ENCODE measurements at places on chromosomes 1 and 21. TPM values are rescaled to one million over a fixed set of nuclear protein-coding genes. Genes with fewer than 3 reads are reported as not detected.

- DNase-seq = peak; percentile 20
These were observed at the start of gene MEGF6 for GRCh38 chr1:3611170-3612019. Gene MEGF6, minus strand, starts transcription at chr1:3611508. Its CDS starts 240 bp downstream, at chr1:3611268.

- no peak for DNase-seq
These were observed 177.3 kb upstream of the LYPLAL1 start for GRCh38 chr1:218996362-218996761.

Gene INSRR
- not detected for polyA plus RNA-seq

Gene FCGR2B
- 2.1 TPM for polyA plus RNA-seq

Gene TEDDM1
- polyA plus RNA-seq = not detected

- no peak for DNase-seq
These were observed 83.1 kb upstream of the HAO2 start for GRCh38 chr1:119285482-119285881.

DNA sequence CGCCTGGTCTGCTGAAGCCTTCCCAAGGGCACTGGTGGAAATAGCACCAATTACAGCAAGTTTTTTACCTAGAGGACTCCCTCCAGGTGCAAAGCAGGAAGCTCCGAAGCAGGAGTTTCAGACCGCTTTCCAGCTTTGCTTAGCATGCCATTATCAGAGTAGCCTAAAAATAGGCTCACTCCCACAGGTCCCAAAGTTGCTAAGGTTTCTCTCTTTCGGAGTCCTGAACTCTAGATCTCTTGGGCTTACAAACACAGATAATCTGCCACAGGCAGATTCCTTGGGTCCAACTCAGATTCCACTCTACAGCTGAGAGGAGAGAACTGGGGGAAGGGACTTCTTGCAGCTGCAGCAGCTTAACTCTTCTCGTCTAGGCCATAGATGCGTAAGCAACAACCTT is 22.5 kb downstream of the ZMYND12 start:
- DNase-seq = no peak

- DNase-seq = no peak
These were observed 11.5 kb upstream of the EIF4G3 start for GRCh38 chr1:21188235-21188634.

DNA sequence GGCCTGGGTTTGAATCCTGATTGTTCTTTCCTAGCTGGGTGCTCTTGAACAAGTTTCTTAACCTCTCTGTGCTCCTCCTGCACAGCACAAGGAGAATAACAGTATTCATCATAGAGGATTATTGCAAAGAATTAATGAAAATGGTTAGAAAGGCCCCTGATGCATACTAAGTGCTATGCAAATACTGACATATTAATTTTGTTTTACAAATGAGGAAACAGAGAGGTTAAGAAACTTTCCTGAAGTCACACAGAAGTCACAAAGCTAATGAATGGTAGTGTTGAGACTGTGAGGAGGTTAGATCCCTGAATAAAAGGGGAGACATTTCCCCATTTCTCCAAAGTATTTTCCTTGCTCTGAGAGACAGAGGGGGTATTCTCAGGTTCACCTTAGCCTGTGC is 99.0 kb downstream of the KCNJ6 start:
- DNase-seq = no peak

DNA sequence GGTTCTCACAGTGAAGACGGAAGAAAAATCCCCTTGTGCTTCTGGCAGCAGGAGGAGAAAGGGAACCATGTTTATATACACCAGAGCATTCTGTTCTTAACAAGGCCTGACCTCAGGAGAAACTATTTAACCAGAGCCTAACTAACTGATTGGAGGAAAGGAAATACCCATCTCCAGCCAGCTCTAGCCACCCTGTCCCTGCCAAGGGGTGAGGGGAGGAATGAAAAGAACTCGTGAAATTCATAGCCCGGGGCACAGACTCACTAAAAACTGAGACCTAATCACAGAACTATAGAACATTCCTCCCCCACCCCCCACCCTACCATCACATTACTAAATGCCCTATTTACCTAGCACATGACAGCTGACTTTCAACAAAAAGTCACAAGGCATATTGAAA is 65.0 kb downstream of the KCNH1 start:
- DNase-seq = no peak

Gene TINAGL1
- polyA plus RNA-seq = not detected

Gene ROR1
- polyA plus RNA-seq = not detected

Gene SLC37A1
- 7.0 TPM for polyA plus RNA-seq

DNA sequence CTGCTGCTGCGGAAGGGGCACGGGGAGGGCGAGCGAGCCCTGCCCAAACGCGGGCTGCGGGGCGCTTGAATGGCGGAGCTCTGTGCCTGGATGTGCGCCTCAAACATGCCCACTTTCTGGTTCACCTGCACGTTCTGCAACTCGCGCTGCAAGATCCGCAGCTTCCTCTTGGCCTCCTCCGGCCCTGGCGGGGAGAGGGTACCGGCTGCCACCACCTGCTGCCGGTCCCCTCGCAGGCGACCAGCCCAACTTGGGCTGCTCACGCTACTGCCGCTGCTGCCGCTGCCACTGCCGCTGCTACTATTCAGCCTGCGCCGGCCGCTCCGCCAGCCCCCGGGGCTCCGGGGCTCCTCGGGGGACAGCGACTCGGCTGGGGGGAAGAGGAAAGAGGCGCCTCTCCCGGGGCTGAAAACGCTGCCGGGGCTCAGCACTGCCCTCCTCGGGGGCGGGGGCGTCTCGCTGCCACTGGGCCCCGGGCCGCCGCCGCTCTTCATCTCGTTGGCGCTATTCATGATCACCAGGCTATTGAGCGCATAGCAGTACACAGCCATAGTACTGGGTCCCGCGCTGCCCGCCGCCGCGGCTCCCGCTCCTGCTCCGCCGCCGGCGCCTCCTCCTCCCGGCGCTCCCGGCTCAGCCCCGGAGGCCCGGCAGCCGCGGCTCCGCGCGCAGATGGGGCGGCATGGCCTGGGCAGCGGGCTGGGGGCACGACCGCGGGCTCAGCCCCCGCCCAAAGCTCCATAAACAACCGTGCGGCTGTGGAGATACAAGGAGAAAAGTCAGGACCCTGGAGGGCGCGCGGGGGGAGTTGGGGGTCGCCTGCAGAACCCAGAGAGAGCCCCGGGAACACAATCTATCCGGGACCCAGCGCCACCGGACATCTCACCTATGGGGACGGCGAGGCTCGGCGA is 1.9 kb downstream of the ITPKB start:
- peak; percentile 66 for DNase-seq

DNA sequence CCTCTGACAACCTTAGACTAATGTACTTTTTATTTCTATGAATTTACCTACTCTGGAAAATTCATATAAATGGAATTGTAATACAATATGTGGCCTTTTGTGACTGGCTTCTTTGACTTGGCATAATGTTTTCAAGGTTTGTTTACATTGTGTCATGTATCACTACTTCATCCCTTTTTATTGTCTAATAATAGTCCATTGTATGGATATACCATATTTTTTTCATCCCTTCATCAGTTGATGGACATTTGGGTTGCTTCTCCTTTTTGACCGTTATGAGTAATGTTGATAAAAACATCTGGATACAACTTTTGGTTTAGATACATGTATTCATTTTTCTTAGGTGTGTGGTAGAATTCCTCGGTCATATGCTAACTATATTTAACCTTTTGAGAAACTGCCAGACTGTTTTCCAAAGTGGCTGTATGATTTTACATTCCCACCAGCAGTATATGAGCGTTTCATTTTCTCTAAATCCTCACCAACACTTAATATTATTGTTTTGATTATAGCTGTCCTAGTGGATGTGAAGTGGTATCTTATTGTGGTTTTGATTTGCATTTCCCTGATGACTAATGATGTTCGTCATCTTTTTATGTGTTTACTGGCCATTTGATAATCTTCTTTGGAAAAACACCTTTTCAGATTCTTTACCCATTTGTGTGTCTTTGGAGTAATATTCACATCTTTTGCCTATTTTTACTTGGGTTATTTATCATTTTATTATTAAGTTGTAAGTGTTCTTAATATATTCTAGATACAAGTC is 3.5 kb downstream of the RO60 start:
- DNase-seq = no peak

- DNase-seq = no peak
These were observed 303.6 kb downstream of the MATN1 start for GRCh38 chr1:30419831-30420230.

- DNase-seq = no peak
These were observed 67.6 kb upstream of the PPP2R5A start for GRCh38 chr1:212217633-212218032.

- peak; percentile 42 for DNase-seq
These were observed 20.4 kb downstream of the LURAP1 start for GRCh38 chr1:46223472-46223943.

Gene SETSIP
- not detected for polyA plus RNA-seq

DNA sequence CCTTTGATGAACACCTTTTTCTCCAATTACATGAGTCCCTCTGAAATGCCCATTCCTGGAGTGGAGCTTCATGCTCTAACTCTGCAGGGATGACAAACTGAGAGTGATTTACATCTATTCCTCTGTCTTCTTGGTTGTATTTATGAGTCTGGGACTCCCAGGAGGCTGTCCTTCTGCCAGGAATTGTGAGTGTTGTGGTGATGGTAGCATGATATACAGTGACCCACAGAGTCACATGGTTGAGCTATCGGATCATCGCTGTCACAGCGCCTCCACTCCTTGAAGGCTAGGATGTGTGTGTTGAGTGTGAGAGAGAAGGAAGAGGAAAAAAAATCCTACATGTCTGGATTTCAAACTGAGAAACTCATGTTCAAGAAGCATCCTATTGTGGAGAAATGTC is 163.4 kb upstream of the CACNA1E start:
- no peak for DNase-seq

DNA sequence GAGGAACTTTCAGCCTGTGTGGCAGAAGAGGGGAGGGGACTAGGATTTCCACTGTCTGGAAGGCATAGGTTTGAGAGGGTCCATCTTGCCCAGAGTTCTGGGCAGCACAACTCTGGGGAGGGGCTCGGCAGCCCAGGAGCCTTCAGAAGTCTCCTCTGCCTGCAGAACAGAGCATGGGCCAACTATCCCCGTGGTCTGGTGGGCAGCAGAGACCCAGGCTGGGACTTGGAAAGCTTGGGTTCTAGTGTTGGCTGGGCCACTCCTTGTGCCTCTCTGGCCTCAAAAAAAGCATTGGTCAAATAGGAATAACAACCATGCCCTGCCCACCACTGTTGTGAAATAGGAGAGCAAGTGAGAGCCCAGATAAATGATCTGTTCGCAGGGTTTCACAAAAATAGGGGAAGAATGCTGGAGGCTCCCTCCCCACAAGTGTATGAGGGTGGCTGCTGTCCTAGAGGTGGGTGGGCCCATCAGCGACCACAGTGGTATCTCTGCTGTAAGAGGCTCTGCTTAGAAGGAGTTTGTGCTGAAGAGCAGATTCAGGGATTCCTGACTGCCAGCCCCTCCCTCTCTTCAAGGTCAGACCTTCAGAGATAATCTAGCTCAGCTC is 8.9 kb downstream of the EPHA10 start:
- no peak for DNase-seq

GRCh38 chr1:57470036-57470435 is 46.2 kb upstream of the DAB1 start:
- no peak for DNase-seq

- DNase-seq = peak; percentile 65
These were observed 3.0 kb downstream of the ITLN2 start for GRCh38 chr1:160951443-160952128.

DNA sequence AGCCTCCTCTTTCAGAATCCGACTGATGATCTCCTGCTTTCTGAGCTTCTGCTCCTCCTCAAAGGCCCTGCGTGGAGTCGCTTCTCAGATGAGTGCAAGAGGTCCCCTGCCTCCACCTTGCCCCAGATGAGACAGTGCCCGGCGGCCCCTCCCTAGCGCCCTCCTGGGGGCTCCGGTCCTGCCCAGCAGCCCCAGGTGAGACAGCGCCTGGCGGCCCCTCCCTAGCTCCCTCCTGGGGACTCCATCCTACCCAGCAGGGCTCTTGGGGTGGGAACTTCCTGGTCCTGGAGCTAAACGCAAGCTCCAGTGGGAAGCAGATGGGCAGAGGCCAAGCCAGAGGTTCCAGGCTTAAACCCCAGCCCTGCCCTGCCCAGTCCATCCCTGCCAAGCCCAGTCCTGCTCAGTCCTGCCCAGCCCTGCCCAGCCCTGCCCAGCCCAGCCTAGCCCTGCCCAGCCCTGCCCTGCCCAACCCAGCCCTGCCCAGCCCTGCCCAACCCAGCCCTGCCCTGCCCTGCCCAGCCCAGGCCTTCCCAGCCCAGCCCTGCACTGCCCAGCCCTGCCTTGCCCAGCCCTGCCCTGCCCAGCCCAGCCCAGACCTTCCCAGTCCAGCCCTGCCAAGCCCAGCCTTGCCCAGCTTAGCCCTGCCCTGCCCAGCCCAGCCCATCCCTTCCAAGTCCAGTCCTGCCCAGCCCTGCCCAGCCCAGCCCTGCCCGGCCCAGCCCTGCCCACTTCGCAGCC is 34.6 kb downstream of the CFAP74 start:
- DNase-seq = no peak

DNA sequence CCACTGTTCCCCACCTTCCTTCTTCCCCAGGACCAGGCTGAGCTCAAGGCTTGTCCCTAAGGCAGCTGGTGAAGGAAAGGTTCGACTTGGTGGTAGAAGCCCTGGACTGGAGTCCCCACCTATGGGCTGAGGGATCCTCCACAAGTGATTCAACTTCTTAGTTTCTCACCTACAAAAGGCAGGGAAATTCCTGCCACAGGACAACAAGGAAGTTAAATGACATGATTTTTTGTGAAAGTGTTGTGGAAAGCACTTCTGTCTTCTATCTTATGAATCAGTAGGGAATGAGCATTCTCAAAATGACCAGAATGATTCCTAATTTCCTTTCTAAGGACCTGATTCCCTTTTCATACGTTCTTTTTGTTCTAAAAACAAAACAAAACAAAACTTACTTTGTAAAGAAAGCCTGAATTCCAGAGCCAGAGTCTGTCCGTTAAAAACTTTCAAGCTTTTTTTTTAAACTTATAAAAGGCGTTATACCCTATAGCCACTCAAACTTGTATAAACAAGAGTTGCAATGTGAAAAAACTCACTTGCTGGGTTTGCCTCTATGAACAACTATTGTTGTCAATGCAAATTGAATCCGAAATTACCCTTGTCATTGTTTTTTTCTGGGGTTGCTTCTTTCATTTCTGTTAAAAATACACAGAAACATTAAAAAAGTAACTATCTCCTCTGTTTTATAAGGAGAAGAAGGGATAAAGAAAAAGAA is 12.2 kb downstream of the KCNJ15 start:
- DNase-seq = no peak

DNA sequence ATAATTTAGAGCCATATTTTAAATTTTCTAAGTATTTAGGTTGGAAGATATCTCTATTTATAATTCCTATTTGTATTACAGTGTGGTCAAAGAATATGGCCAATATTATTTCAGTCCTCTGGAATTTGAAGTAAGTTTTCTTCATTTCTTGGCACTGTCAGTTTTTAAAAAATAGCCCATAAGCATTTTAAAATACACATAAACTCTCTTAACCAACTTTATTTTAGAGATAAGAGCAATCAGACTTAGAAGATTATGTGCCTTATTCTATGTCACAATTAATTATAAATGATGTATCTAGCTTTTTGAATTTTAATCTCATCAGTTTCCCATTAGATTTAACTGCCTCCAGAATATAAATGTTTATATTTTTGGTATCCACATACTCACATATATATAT is 130.8 kb downstream of the USP25 start:
- DNase-seq = no peak

Gene WNT9A
- polyA plus RNA-seq = 0.08 TPM

Gene SPRR2B
- not detected for polyA plus RNA-seq

Gene SH3GLB1
- polyA plus RNA-seq = 54.5 TPM

GRCh38 chr1:193658691-193659090 is 472.3 kb upstream of the B3GALT2 start:
- no peak for DNase-seq

Data from CD4-positive, alpha-beta memory T cell (primary cell).